ENCODE measurements at places on chromosomes 5 and 9.
A peak's percentile ranks its signal among the peaks of the same experiment; 100 is the strongest.

GRCh38 chr5:150618588-150619281 lies 21.7 kb upstream of the SYNPO start:
- DNase-seq, result peak; percentile 94

DNA sequence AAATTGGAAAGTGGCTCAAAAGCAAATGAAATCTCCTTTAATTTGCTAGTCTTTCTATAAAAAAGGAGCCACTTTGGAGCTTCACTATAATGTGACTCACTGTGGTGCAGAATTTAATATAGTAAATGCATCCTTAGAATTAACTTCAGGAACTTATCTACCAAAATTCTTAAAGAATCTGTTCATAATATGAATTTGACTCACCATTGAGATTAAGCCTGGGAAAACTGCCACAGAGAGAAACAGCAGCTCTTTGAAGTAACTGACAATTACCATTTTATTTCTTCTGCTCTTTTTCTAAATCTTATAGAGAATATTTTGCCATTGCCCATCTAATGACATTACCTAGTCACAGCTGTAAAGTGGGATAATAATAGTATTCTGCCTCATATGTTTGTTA lies 211.9 kb upstream of the CDH6 start:
- no peak for DNase-seq

- peak; percentile 29 for DNase-seq
These were observed 65.2 kb upstream of the SLC25A51 start for GRCh38 chr9:37969130-37969529.

DNA sequence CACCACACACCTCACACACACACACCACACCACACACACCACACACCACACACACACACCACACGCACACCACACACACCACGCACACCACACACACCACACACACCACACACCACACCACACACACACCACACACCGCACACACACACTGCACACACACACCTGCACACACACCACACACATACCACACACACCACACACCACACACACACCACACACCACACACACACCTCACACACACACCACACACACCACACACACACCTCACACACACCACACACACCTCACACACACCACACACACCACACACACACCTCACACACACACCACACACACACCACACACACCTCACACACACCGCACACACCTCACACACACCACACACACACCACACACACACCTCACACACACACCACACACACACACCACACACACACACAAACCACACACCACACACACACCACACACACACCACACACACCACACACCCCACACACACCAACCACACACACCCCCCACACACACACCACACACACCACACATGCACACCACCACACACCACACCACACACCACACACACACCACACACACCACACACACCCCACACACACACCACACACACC lies 73.7 kb downstream of the ARHGEF37 start:
- no peak for DNase-seq

DNA sequence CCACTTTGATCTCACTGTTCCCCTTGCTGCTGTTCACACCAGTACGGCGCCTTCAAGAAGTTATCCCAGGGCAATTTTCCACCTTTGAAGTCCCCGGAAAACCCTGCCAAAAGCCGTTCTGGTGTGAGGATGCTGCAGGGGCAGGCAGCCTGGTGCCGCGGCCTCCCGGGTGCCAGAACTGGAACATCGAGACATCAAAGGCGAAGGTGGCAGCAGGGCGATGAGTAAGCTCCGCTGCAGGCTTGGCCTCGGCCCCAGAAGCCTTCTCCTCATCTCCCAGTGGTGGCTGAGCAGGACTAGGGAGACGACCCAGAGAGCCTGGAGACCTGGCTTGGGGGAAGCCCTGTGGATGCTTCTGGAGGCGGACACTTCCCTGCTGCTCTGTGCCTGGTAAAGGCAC lies 115.3 kb upstream of the MSX2 start:
- peak; percentile 52 for DNase-seq

- DNase-seq, result no peak
These were observed 341.0 kb upstream of the PANK3 start for GRCh38 chr5:168920019-168920810.

GRCh38 chr9:78103971-78104433 lies 72.4 kb upstream of the GNAQ start:
- DNase-seq, result no peak

- no peak for DNase-seq
These were observed 43.0 kb upstream of the GNE start for GRCh38 chr9:36301227-36301626.

- no peak for DNase-seq
These were observed 623.2 kb upstream of the FAM174A start for GRCh38 chr5:99911971-99912370.

DNA sequence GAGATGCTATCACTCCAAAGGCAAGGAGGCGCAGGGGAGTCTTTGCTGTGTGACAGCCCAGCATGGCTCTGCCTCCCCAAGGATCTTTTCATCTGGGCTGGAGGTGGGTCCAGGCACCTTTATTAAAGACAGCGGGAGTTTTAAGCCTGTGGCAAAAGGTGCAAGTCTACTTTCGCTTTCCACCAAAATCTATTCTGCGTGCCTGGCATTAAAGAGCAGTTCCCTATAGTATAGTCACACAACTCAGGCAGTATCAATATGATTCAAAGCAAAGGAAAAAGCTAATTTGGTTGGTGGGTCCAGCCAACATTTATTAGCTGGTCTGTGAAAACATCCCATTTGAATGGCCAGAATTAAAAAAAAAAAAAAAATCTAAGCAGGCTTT lies 398.7 kb downstream of the EBF1 start:
- DNase-seq, result no peak

GRCh38 chr5:109690975-109691574 lies 1.3 kb downstream of the MAN2A1 start:
- DNase-seq, result peak; percentile 63

DNA sequence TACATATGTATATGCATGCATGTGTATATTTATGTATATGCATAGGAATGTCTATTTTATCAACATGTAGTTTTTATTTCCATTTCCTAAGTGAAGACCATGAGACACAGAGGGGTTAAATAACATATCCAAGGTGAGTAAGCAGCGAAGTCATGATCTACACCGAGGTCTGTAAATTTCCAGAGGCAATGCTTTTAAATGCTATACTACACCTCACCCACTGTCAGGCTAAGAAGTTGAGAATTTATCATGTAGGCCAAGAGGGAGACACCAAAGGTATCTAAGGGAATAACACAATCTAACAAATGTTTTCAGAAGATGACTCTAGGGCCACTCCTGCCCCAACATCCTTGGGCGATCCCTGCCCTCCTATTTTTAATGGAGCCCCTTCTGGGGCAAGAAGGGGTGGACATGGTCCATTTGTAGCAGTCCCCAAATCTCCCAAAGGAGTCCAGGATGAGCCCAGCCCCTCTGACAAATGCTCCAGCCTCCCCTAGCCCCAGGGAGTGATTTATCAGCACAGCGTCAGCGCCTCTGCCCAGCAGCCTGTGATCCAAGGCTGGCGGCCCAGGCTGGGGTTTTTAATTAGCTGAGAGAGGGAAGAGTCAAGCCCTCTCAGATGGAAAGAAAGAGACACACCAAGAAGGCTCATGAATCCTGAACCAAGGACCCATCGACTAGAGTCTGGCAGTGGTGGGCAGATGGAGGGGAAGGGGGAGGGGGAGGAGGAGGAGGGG lies 339.9 kb downstream of the ASTN2 start:
- no peak for DNase-seq

GRCh38 chr5:132481596-132482211 lies 8.9 kb downstream of the IRF1 start:
- DNase-seq, result no peak

DNA sequence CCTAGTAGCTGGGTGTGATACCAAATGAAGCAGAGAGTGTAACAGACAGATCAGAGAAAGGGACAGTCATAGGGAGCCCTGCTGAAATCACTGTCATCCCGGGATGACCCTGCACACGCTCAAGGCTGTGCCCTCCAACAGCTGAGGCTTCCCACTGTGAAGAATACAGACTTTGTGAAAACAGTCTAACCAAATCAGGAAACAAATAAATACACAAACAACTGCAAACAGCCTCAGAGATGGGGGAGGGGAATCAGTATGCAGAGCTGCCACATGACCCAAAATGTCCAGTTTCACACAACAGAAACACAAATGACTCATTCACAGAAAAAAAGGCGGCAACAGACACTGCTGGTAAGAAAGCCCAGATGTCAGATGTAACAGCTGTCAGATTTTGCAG lies 101.9 kb downstream of the ADAMTS2 start:
- DNase-seq, result no peak

GRCh38 chr9:38404314-38404713 lies 11.8 kb downstream of the ALDH1B1 start:
- no peak for DNase-seq

DNA sequence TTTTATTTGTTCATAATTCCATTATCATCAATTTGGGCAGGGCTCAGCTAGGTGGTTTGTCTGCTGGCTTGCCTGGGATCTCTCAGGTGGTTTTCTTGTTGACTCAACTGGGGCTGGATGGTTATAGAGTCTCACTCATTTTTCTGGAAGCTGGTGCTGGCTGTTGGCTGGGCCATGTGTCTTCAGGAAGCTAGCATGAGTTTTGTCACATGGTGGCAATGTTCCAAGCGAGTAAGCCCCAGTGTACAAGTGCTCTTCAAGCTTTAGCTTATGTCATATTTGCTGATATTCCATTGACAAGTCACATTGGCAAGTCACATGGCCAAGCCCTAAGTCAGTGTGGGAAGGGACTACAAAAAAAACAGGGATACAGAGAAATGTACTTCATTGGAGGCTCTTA lies 2.3 kb upstream of the RASEF start:
- peak; percentile 45 for DNase-seq

- no peak for DNase-seq
These were observed 16.4 kb downstream of the SLC6A7 start for GRCh38 chr5:150206098-150206778.

DNA sequence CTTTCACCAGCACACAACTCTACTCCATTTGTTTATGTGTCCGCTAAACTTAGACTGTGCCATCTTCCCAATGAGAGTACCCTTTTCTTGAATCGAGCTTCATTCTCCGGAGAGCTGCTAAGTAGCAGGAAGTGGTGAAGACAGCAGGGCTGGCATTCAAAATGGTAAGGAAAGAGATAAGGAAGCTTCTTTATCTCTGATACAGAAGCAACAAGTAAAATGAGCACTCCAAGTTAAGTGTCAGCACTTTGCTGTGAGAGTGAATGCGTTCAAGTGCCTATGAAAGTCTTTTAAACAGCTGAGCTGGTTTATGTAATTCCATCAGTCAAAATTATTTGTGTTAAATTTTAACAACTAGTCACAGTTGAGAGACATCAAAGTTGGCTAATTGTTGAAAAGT lies 386.8 kb upstream of the PTPRD start:
- no peak for DNase-seq

- no peak for DNase-seq
These were observed 4.1 kb upstream of the PCDHAC2 start for GRCh38 chr5:140962190-140962589.

- no peak for DNase-seq
These were observed 5.8 kb upstream of the TBC1D9B start for GRCh38 chr5:179913461-179913860.

DNA sequence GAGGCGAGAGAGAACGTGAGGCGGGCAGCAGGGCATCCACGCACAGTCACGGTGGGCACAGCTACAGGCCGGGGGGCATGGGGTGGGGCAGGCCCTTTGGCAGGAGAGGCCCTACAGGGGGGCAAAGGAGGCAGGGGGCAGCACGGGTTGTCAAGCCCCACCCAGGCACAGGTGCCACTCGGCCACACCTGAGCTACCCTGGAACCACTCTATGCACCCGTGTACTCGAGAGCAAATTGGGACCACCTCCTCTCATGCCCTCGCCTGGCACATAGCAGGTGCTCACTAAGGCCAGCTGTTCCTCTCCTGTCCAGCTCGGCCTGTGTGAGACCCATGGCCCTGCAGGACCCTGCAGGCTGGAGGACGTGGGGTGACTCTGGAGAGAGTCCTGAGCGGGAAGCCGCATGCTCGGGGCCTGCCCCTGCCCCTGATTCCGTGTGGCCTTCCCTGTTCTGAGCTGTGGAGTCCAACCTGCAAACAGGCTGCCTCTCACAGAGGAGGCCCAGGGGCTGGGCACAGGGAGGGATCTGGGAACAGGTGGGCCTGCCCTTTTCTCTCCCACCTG lies 31.4 kb upstream of the SARDH start:
- no peak for DNase-seq

GRCh38 chr5:127732963-127733362 lies 29.8 kb downstream of the CCDC192 start:
- no peak for DNase-seq

GRCh38 chr5:104774372-104774771 lies 1211.8 kb upstream of the NUDT12 start:
- no peak for DNase-seq

GRCh38 chr5:124979251-124979650 lies 232.8 kb upstream of the ZNF608 start:
- DNase-seq, result no peak

- peak; percentile 43 for DNase-seq
These were observed 37.4 kb upstream of the TNFAIP8 start for GRCh38 chr5:119318256-119318894.

- no peak for DNase-seq
These were observed 30.7 kb downstream of the MSX2 start for GRCh38 chr5:174755106-174755505.

GRCh38 chr9:90441814-90442213 lies 200.8 kb downstream of the DIRAS2 start:
- DNase-seq, result peak; percentile 94

DNA sequence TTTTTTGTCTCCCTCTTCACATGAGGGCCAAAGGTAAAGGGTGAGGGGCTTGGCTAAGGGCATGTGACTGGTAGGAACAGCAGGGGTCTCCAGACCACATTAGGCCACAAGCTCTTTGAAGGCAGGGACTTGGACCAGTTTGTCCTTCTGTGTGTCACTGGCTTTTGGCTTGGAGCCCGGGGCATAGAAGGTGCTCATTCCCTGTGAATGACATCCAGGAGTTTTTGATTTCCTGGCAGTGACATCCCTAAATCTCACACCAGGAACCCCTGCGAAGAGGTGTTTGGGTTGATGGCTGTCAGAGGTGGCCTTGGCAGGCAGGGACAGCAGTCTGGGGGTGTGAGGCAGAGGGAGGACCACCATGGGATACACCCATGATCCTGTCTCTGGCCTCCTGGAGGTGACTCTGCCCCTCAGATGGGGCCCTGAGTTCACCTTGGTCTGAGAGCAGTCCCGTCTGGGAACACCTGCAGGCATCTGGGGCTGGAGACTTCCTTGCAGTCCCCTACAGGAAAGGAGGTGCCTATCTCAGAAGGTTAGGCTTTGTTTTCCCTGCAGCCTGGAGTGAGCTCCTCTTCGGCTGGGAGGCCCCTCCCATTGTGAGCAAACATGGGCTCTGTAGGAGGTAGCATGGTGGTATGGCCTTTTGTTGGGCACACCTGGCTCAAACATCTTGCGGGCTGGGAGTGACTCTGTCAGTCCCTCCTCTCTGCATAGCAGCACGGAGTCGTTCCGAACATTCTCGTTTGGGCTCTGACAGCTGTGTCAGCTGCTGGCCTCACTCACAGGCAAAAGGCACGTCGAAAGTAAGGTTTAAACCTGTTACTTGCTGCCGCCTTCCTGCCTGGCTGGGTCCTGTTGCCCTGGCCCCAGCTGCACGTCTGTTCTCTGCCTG lies 38.6 kb upstream of the PITX1 start:
- no peak for DNase-seq

Data from RCC 7860 (cell line).